ENCODE measurements at places on chromosomes 7 and 10.

GRCh38 chr10:86419101-86419500 lies 52.5 kb upstream of the GRID1 start:
- DNase-seq: no peak

GRCh38 chr10:19048891-19049290 lies 290 bp downstream of the MALRD1 start:
- DNase-seq: no peak

DNA sequence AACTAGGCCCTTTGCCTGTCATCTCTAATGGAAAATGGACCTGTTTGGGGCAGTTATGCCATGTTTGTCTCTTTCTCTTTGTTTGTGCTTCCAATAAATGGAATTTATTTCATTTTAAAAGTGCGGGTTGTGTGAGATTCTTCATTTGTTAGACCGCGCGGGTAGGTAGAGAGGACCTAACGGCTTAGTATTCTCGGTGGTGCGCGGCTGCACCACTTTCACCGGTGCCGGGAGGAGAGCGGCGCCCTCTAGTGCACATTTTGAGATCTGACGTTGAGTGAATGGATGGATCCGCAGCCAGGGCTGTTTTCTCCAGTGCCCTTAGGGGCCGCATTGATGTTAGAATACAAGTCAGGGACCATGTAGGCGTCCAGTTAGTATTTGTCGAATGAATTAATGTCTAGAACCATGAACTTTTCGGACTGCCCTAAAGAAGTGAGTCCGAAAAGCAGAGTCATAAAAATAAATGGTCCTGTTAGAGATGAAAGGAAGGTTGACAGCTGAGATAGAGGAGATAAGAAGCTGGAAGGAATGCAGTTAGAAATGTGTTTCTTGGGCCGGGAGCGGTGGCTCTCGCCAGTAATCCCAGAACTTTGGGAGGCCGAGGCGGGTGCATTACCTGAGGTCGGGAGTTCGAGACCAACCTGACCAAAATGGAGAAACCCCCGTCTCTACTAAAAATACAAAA lies 29.3 kb upstream of the GIMAP8 start:
- DNase-seq: peak; percentile 89

DNA sequence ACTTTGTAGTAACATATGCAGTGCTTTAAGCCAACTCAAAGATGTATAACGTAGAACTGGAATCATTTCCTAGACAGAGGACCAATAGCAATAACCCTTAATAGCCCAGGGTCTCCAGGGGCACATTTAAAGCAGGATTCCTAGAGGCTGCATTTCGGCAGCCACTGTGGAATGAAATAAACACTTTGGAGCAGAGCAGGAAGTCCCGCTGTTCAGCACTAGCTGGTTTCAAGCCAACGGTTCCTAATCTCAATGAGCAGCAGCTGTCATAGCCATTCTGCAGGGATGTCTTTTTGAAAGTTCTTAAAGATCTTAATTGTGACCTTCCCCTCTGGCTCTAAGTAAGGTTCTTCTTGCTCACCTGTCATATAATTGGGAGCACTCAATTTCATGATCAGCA lies 18.4 kb upstream of the MACROH2A2 start:
- DNase-seq: no peak

- DNase-seq: no peak
Measured at GRCh38 chr7:26179826-26180497, 20.6 kb downstream of the HNRNPA2B1 start.

- no peak for DNase-seq
Measured at GRCh38 chr7:124812764-124813163, 47.2 kb upstream of the GPR37 start.

All from dermis blood vessel endothelial cell (primary cell).